ENCODE measurements at places on chromosomes 5 and 9.

DNA sequence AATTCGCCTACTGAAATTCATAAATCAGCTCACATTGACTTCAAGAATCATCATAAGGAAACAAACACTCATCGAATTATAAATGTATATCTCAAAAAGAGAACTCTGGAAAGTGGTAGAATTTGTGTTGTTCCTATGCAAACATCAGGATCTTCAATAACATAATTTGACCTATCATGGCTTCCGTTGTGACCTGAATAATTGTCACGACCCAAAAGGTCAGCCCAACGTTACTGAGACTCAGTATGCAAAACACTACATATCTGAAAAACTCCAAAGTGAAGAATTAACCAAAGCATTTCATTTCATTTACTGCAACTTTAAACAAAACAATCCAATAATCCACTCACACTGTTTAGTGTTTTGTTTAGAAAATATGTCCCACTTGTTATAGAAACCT lies 1.2 kb downstream of the RAPGEF6 start:
- no peak for DNase-seq

DNA sequence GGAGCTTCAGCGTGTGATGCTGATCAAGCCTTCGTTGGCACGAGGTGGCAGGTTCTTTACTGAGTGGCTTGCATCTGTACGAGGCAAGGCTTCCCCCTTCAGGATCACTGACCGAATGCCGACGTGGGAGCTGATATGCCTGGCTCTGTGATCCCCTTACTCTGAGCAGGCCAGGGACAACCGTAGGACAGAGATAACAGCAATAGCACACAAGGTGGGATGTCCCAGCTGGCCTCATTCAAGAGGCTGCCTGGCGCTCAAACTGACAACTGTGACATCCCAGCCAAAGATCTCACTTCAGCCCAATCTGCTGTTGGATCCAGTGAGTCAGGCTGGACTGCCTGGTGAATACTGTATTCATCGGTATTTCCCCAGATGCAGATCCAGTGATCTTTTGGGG lies 199.4 kb upstream of the PANK3 start:
- no peak for DNase-seq

- no peak for DNase-seq
These were observed 99.3 kb downstream of the CCDC192 start for GRCh38 chr5:127802477-127802865.

DNA sequence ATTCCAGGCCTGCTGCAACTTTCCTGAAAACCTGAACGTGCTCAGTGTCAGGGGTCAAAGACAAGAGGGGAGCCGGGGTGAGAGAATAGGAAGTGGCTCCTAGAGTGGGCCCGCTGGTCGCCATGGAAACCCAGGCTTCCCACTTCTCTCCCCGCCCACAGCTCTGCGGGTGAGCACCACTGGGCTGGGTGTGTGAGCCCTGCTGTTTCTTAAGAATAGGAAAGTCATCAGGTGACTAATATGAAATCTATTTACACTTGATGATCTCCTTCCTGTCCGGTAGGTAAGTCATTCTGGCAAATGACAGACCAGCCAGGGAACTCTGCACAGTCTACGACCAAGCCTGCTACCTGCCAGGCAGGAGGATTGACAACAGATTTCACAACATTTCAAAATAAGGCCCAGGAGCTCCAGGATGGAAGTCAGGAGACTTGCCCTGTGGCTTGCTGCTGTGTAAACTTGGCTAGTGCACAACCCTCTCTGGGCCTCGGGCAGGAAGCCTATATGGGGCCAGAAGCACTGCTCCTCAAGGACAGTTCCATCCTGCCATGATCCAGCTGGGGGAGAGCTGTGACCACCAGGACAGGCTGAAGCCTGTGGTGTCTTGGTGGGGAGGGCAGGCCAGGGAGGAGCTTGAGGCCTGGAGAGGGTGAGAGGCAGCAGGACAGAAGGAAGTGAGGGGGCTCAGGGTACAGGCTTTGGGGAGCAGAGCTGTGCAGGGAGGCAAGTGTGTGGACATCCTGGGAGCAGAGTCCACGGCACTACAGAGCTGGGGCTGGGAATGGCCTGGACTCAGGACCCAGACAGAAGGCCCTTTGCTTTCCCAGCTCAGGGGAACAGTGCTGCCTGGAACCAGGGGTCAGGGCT lies 60.6 kb downstream of the SHB start:
- DNase-seq, result no peak

GRCh38 chr9:134776080-134776796 lies 104.4 kb upstream of the FCN2 start:
- DNase-seq, result no peak

DNA sequence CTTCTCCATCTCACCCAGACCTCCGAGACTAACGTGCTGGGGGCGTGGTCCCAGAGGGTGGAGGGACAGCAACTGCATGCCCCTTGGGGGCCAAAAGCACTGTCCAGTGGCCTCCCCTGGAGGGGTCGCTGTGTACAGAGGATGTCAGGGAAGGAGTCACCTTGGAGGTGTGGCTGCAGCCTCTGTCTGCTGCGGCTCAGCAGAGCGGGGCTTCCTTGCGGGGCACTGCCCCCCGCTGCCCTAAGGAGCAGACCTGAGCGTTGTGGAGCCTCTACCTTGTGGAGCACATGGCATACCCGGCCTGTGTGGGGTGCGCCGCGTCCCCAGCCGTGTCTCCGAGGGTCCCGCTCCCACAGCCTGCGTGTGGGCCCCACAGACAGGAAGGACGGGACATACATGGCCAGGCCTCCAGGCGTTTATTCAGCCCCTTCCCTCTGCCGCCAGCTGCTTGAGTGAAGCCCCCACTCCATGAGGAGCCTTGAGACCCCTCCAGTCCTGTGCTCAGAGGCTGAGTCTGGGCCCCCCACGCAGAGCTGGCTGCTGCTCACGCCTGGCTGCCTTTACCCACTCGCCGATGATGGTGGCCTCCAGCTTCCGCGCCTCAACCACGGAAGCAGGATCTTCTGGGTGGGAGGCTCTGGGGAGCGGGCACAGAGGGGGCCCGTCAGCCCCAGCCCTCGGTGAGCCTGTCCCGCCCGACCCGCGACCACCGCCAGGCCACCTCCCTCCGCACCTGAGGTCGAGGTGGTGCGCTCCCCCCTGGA lies 4.2 kb downstream of the DPP7 start:
- DNase-seq, result no peak

- no peak for DNase-seq
These were observed 184.1 kb downstream of the DIRAS2 start for GRCh38 chr9:90458485-90458884.

DNA sequence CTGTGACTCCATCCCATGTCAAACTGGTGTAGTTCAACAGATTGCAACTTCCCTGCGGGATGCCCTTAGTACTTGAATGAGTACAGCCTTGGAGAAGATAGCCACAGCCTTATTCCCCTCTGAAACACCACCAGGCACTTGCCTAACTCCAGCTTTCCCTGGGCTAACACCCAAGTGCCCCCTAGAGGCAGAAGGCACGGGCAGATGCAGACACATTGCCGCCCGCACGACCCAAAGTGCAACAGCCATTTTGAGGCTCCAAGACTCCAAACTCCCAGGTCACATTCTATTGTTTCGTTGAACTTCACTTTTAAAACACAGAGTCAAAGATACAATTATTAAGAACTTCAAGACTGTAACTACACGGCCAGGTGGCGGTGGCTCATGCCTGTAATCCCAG lies 163.6 kb upstream of the CDH6 start:
- no peak for DNase-seq

GRCh38 chr9:115997923-115998322 lies 155.7 kb upstream of the PAPPA start:
- no peak for DNase-seq

DNA sequence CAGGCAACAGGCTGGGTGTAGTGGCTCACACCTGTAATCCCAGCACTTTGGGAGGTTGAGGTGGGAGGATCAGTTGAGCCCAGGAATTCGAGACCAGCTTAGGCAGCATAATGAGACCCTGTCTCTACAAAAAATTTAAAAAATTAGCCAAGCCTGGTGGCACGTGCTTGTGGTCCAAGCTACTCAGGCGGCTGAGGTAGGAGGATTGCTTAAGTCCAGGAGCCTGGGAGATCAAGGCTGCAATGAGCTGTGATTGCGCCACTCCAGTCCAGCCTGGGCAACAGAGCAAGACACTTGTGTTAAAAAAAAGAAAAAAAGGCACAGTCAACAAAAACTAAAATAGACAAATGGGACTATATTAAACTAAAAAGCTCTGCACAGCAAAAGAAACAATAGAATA lies 29.3 kb downstream of the ATP6V0E1 start:
- DNase-seq, result no peak

DNA sequence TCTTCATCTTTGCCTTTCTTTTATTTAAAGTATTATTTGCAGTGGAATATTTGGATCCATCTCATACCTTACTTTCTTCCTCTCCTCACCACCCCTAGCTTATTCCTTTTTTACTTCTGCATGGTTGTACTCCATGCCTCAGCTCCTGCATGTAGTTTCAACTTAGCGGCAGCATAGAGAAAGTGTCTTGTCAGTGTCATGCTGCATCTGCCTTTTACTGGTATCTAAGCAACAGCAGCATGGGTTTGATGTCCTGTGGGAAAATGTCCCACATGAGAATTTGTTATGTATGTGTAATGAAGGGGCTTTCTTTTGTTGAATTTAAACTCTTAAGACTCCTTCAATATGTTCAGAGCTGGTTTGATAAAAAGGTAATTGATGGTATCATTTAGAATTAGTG lies 20.6 kb downstream of the TCERG1 start:
- no peak for DNase-seq

Measured in ecto neural progenitor cell (in vitro differentiated cells).